Stimulated activated naive CD8-positive, alpha-beta T cell treated with anti-CD3 and anti-CD28 coated beads, Interleukin-15, amount 100 ng/mL, for 72 hours (primary cell): ENCODE measurements at places on chromosomes 3 and 15.

DNA sequence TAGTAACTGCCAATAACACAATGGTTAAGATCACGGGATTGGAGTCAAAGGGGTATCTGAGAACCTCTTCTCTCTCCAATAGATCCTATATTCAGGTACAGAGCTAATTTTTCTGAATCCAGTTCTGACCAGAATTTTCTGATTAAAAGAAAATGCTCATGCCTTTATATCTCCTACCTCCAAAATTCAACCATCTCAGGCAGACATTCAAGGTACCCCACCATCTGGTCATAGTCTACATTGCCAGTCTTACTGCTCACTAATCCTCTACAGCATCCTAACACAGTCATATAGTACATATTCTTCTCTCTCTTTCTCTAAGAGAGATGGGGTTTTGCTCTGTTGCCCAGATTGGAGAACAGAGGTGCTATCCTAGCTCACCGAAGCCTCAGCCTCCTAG lies 59.1 kb downstream of the LSAMP start:
- DNase-seq = no peak

DNA sequence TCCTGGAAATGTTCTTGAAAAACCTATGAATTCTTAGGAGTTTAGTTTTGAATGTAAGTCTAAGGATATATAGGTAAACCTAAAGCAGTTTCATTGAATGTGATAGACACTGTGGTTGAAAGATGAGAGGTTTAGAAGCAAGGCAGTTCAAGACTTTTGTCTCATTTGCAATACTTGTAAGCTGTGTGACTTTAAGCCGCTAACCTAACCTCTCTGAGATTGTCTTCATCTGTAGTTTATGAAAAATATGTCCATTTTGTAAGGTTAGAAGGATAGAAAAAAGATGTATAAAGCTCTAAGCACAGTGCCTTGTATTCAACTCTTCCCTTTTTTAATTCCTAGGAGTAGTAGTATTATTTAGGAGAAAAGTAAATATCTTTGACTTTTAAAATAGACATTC lies 306.6 kb upstream of the ARRDC4 start:
- DNase-seq = no peak

- DNase-seq = no peak
These were observed 17.5 kb downstream of the PPP2R3A start for GRCh38 chr3:135982922-135983581.

GRCh38 chr15:27353856-27354255 lies 382.9 kb downstream of the GABRG3 start:
- no peak for DNase-seq

GRCh38 chr3:169923831-169924230 lies 12.5 kb downstream of the SAMD7 start:
- DNase-seq = no peak

GRCh38 chr3:133851266-133851906 lies 44.3 kb downstream of the RAB6B start:
- no peak for DNase-seq

GRCh38 chr3:143601723-143602484 lies 246.4 kb downstream of the SLC9A9 start:
- DNase-seq = no peak

GRCh38 chr3:59978979-59979378 lies 929.2 kb upstream of the CFAP20DC start:
- DNase-seq = peak; percentile 67

- no peak for DNase-seq
These were observed 14.4 kb downstream of the RARB start for GRCh38 chr3:25442486-25442885.

DNA sequence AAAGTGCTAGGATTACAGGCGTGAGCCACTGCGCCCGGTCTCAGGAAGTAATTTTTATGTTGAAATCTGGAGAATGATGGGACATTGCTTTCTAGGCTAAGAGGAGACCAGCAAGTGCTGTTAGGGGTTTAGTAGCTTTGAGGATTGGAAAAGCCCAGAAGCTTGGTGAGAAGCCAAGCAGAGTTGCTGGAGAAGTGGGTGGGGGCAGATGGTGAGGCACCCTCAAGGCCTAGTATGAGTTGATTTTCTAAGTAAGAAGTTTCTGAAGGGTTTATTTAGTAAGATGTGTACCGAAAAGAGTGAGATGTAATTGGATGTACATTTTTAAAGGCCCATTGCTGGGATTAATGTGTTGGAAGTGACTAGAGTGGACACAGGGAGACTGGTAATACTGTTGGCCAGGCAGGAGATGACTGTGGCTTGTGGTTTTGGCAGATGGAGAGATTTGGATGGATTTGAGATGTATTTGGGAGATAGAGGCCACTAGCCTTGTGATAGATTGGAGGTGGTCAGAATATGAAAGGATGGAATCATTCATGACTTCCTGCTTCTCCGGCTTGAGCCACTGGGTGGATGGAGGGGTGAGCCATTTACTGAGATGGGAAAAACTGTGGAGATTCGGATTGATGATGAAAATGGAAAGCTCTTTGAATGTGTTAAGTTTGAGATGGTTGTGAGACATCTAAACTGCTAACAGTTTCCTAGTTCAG lies 2.3 kb downstream of the LRRC28 start:
- no peak for DNase-seq

DNA sequence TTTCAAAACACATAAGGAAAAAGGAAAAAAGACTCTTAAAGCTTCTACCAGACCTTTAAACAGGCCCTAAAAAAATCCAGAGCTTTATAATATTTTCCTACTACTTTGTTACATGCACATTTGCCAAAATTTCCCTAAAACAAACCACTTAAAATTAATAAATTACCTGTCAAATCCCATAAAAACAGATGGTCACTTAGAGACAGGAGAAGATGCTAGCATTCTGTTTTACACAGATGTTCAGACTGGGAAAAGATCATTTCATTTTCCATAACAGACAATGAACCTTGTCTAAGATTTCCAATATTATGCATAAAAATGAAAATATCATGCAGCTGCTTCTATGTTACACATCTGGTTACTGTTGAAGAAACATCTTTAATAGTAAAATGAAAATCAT lies 66.6 kb downstream of the SUCLG2 start:
- no peak for DNase-seq

DNA sequence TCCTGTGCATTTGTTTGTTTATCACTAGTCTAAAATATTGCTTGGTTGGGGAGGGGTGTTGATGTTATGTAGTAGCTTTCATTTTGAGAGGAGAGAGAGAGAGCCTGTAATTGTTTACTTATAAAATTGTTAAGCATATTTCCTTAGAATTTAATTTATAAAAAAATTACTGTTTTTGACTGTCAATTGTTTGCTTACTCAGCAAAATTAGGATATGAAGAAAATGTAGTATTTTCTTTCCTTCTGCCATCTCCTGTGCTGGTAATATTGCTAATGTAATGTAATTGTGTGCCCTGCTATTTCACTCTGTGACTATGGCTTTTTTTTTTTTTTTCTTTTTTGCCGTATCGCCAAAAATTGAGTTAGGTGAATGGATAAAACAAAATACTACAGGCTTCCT lies 3.5 kb downstream of the U2SURP start:
- DNase-seq = no peak

- DNase-seq = no peak
These were observed 52.4 kb upstream of the FNDC3B start for GRCh38 chr3:171986757-171987518.

DNA sequence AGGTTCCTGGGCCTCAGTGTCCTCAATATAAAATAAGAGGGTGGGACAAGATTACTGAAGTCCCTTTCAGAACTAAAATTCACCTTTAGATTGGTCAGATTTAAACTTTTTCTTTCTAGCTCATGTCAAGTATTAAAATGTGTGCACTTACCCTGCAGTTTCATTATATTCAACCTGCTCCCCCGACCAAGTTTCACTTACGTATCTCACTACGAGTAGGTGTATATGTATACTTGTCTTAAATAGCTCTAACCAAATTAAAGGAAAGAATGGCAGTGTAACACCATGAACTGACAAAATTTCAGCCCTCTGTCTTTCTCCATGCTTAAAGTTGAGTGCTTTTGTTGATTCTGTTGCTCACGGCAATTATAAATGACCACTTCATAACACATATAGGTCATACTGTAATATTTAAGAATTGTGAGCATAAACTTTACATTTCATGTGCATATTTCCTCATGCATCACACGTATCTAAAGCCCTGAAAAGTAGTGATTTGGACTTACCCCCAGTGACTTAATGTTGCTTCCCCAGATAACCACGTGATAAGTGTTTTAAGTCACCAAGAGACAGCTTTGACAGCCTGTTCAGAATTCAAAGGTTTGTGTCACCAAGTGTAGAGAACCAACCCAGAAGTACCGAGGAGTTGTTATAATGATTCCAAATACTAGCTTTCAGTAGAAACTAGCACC lies 70.0 kb downstream of the PGPEP1L start:
- no peak for DNase-seq

DNA sequence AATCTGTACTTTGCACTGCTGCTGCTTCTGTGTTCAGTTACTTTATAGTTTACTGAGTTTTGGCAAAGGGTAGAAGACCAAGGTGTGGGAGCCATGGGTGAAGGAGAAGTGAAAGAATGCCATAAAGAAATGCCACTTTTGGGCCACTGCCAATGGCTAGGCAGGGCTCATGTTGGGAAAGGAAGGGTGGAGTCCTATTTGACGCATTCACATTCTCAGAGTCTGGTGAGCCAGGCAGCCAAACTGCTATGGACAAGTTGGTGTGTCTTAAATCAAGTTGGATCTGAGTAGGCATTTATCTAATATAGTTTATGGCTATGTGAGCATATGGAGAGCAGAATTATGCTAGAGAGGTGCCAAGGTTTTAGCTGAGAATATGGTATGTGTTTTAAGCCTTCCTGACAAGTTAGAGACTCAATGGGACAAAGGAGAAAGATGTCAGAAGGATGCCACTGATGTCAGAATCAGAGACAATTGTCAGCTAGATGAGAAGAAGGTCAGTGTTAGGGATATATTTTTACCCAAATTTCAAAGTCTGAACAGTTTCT lies 296.1 kb downstream of the AGBL1 start:
- DNase-seq = no peak

DNA sequence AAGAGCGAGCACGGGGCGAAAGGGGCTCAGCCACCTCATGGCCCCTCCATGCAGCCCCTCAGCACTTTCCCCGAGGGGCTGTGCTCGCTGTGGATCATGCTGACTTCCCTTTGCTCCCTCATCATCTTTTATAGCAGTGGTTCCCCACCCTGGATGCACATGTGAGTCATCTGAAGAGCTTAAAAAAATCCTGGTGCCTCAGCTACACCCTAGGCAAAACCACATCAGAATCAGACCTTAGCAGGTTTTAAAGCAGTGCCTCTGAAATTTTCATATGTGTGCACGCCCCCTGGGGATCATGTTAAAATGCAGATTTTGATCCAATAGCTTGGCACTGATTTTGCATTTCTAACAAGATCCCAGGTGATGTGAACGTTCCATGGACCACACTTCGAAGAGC lies 50.9 kb downstream of the FEM1B start:
- DNase-seq = no peak

GRCh38 chr3:134511500-134511899 lies 25.6 kb downstream of the CEP63 start:
- no peak for DNase-seq

GRCh38 chr3:42509111-42509510 lies 6.7 kb downstream of the VIPR1 start:
- no peak for DNase-seq
